ENCODE measurements at places on chromosomes 7 and 10.

- DNase-seq, result no peak
Observed at GRCh38 chr10:11110539-11110938, 92.9 kb downstream of the CELF2 start.

DNA sequence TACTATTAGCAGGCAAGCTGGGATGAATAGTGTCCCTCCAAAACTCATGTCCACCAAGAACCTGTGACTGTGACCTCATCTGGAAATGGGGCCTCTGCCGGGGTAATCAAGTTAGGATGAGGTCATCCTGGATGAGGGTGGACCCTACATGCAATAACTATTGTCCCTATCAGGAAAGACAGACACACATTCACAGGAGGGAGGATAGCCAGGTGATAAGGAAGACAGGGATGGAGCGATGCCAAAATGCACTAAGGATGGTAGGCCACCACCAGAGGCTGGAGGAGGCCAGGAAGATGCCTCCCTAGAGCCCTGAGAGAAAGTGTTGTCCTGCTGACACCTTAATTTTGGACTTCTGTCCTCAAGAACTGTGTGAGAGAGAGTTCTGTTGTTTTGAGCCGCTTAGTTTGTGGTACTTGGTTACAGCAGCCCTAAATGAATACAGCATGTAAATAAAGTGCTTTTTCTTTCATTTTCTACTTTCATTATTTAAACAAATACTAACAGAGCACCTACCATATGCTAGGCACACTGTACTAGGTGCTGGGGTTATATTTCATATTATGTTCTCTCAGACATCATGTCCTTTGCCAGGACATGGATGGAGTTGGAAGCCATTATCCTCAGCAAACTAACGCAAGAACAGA lies 111.9 kb downstream of the USP6NL start:
- DNase-seq, result no peak

DNA sequence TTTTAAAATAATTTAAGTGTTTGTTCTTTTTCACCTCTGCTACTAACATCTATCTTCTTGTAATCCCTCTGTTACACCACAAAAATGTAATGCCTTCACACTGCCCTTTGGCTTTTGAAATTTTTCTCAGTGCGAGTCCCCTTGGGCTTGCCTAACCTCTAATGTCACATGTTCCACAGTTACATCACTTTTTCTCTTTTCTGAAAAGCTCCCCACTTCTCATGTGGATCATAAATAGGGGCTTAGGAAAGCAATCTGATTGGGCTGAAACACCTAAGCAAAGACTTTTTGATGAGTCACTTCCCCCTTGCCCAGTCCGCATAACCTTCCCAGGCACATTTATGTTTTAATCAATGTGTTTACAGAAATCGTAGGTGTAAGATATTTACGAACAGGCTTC lies 288.2 kb downstream of the IPMK start:
- DNase-seq, result no peak

GRCh38 chr7:55369427-55370400 lies 4.6 kb downstream of the LANCL2 start:
- DNase-seq, result no peak

DNA sequence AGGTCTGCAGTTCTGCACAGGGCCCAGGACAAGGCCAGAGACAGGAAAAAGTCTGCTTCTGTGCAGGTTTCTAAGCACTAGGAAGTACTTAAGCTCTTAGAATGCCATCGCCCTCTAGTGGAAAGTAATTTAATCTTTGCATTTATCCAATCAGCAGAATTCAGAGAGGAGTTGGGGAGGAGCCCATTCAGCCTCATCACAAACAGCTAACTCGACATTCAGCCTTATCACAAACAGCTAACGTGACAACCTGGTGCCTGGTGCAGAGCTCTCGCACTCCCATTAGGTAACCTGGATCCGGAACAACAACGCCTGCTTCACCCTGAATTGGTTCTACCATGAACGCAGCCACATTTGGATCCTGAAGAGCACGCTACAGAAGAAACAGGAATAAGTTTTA lies 15.2 kb downstream of the OAT start:
- no peak for DNase-seq

Measured in activated naive CD8-positive, alpha-beta T cell treated with anti-CD3 and anti-CD28 coated beads, Interleukin-2, amount 50 U/mL, for 16 hours (primary cell).